ENCODE measurements at places on chromosomes 11 and 22. TPM values are rescaled to one million over a fixed set of nuclear protein-coding genes. Genes with fewer than 3 reads are reported as not detected.

The FHIP1B gene
- 17.7 TPM for total RNA-seq

The OR4D5 gene
- total RNA-seq = not detected

The PHLDA2 gene
- total RNA-seq = 113 TPM

The APOL1 gene
- 18.1 TPM for total RNA-seq

The TLCD5 gene
- 7.9 TPM for total RNA-seq

The PRPF19 gene
- 189 TPM for total RNA-seq

The ZNF215 gene
- total RNA-seq = 0.82 TPM

The KRTAP5-11 gene
- not detected for total RNA-seq

The OR51B2 gene
- not detected for total RNA-seq

The PARVB gene
- total RNA-seq = 42.5 TPM

The OR5AR1 gene
- total RNA-seq = not detected

The WNT7B gene
- 68.5 TPM for total RNA-seq

The CHEK1 gene
- 34.0 TPM for total RNA-seq

The VWA5A gene
- total RNA-seq = 0.20 TPM

All from A549 treated with Mapracorat at 1 μM for 4 hours (cell line).